ENCODE measurements at places on chromosomes 7 and 10.

GRCh38 chr7:2521952-2522591 is 2.5 kb downstream of the LFNG start:
- no peak for DNase-seq

DNA sequence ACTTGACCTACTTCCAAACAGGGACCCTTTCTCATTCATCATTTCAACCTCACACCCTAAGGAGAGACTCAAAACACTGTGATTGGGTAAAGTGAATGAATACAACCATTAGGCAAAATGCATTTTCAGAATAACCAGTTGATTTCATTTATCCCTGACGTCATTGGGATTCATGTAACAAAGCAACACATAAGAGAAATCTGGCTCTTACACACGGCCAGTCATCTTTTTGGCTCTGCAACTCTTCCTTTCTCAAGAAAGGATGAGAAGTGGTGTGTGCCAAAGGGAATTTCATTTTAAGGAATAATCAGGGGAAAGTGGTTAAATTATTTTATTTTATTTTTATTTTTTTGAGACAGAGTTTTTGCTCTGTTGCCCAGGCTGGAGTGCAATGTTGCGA is 83.1 kb downstream of the CPVL start:
- DNase-seq, result no peak

GRCh38 chr10:123614888-123615287 is 51.3 kb upstream of the GPR26 start:
- no peak for DNase-seq

DNA sequence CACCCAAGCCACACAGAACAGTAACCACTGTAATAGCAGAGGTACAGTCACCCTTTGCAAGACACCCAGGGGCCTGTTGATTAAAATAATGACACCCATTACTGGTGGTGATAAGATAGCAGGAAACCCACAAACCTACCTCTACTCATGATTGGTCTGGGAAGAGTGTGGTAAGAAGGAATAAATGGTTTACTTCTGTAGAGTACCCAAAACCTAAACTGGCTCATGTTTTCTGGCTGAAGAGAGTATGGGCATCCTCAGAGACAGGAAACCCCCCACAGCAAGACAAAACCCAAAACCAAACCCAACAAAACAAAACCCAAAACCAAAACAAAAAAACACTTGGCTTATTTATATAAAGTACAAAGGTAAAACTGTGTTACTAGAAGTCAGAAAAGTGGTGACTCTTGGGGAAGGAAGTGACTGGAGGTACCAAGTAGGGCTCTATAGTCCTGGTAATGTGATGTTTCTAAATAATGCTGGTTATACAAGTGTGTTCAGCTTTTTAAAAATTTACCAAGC is 15.5 kb upstream of the DNAJB12 start:
- no peak for DNase-seq

GRCh38 chr10:7610651-7611389 is 55.9 kb downstream of the ITIH5 start:
- DNase-seq, result no peak

- no peak for DNase-seq
These were observed 584.0 kb upstream of the GHITM start for GRCh38 chr10:83555264-83555663.

DNA sequence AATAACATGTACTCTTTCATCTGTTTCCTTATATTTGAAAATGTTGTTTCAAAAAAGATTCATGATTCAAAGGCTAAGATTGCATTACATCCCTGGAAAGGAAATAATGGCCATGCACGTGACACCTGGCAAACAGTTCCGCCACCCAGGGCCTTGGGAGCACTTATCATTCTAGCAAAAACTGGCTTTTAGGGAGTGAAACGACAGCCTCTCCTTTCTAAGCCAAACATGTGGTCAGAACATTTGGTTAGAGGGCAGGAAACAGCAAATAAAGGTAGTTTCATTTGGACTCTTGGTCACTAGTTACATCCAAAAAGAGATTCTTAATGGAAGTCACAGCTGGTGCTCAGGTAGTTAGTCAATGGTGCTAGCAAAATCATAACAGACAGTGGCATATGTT is 83.5 kb downstream of the FAS start:
- no peak for DNase-seq

- no peak for DNase-seq
These were observed 96.4 kb downstream of the CHST15 start for GRCh38 chr10:123997013-123997412.

GRCh38 chr10:122494833-122495232 is 33.5 kb downstream of the HTRA1 start:
- DNase-seq, result no peak

- no peak for DNase-seq
These were observed 39.1 kb upstream of the CALD1 start for GRCh38 chr7:134740376-134740775.

DNA sequence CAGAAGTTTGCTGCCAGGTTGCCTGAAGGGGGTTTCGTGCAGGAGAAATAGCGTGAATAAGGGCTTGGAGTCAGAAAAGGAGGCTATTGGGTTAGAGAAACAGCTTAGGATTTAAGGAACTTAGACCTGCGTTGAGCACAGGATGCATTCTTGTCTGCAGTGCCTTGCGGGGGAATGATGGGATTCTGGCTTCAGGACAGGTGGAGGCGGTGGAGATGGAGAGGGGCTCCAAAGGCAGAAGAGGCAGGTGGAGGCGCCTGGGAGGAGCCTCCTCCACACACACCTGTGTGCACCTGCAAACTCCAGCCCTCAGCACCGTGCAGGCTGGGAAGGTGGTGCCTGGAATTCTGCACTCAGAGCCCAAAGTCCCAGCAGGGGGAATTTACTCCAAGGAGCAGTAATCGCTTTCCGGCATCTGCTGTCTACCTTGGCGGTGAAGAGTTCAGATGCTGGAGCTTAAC is 1.8 kb downstream of the CLIP2 start:
- DNase-seq, result no peak

DNA sequence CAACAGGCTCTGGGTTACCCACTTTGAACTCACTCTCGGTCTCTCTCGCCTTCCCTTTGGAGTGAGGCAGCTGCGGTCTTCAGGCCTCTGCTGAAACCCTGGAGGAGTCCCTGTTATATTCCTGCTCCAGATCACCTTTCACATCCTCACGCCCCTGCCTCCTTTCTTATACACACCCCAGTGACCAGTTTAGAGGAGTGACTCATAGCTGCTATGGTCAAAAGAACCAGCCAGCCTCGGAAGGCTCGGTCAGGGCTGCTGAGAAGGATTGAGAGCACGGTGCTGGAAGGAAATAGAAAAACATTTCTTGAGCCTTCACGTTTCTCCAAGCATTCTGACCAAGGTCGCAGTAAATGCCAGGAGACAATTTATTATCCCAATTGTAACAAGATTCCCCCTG is 28.3 kb upstream of the SVOPL start:
- DNase-seq, result no peak

GRCh38 chr10:126425489-126426065 is 37.3 kb upstream of the ADAM12 start:
- DNase-seq, result no peak

DNA sequence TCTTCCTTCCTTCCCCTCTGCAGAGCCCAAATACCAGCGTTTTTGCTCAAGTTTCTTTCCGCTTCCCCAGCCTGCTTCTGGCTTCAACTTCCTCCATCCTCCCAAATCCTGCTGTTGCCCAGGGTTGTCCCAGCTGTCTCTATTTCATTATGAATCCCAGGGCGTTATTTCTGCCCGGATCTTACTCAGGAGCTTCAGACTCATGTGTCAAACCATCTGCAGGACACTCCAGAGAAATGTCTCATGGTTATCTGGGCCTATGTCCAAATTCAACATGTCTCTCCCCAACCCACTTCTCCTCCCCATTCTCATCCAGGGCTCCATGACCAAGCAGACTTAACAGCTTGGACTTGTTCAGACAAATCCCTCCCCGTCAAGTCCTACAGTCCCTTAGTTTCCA is 15.6 kb downstream of the ARHGAP22 start:
- no peak for DNase-seq

DNA sequence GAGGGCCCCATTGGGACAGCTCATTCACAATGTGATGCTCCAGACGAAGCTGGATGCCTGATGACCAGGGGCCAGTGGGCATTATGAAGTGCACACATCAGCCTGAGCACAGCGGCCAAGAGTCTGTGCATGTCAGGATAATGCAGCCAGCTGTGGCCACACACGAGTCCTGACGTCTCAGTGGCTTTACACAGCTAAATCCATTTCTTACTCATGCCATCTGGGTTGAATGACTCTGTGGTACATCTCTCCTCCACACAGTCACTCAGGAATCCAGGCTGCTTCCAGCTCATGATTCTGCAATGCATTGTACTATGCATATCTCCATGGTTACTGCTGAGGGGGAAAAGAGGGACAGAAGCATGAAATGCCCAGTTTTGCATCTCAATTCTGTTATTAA is 123.6 kb downstream of the PRLHR start:
- DNase-seq, result no peak

DNA sequence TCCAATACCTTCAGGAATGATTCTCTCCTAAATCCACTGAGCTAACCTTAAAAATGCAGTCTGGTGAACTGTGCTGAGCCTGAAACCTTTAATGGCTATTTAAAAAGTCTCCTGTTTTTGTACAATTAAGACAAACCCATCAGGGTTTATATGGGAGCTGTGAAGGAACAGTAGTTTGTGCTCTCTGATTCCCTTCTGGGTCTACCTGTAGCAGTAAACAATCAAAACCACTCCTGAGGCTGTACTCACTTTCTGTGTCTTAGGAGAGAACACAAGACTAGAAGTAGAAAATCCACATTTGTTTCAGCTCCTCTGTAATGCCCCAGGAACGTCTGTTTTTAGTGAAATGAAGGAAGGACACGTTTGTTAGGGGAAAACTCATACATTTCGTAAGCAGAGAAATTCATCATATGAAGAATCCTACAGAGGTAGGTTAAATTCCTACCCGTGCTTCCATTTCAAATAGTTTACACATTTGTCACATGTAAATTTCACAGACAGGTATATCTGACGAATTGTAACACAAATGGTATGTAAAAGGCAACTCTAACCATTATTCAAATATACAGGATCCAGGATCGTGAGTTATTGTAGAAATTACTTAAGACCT is 2.6 kb downstream of the CUX1 start:
- DNase-seq, result no peak

DNA sequence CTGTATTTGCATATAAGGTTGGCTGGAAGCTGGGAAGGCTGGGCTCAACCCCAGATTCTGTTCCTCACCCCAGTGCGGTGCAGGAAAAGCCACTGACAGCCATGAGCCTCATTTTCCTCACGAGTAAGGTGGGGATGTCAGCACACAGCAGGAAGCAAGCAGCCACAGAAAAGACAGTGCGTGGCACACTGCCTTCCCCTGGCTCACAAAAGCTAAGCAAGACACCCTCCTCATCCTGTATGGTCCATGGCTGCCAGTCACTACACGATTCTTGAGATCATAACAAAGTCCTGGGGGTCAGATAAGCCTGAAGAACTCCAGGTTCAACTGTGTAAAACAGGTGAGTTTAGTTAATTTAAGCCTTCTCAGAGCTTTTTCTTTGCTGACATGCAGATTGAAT is 28.9 kb upstream of the DDC start:
- DNase-seq, result no peak

GRCh38 chr7:96647733-96648132 is 61.9 kb downstream of the SEM1 start:
- no peak for DNase-seq

- peak; percentile 49 for DNase-seq
These were observed 34.5 kb upstream of the RBM20 start for GRCh38 chr10:110609605-110610004.

DNA sequence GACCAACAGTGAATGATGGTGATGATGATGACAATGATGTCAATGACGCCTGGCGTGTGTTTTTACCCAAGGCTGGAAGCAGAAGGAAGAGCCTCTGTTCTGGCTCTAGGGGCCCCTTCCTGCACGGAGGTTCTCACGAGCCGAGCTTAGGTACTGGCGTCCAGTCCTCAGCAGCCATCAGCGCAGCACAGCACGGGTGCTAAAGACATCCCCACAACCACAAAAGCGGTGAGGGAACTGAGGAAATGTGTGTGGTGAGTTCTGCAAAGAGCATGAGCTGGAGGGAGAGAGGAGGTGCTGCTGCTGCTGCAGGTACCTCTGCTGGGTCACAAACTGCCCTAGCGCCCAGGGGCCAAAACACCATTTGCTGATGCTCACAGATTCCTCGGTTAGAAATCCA is 81.6 kb downstream of the SFMBT2 start:
- no peak for DNase-seq

Measured in NCI-H1694 treated with DMSO at 0.1 percent for 48 hours (cell line).